ENCODE measurements at places on chromosomes 7 and 10.

- no peak for DNase-seq
Measured at GRCh38 chr7:8585591-8585990, 152.2 kb downstream of the NXPH1 start.

- DNase-seq = no peak
Measured at GRCh38 chr7:139304517-139304916, 36.6 kb upstream of the FMC1 start.

DNA sequence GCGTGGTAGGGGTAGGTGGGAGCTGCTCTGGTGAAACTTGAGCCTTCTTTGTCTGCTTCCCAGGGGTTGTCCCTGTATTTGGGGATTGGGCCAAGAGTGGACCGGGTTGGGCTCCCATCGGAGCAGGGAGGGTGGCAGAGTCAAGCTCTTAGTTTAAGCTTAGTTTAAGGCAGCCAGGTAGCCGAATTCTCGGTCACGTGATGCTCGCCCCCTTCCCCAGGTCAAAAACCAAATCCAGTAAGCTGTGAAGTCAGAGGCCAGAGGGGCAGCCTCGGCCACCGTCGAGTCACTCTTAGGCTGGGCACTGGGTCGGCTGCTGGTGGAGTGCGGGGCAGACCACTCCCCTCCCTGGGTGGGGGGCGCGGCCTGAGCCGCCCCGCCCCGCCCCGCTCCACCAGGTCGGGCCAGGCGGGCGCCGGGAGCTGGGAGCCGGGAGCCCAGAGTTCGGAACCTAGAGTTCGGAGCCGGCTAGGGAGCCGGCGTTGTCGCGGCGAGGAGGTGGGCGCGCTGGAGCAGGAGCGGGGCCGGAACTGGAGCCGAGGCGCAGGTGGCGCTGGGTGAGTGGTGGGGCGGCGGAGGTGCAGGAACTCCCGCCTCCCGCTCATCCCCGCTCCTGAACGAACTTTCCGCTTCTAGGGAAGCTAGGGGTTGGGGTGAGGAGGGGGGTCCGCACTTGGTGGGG lies 2.8 kb upstream of the LZTS2 start:
- no peak for DNase-seq

- DNase-seq = no peak
Measured at GRCh38 chr10:113616244-113617074, 47.4 kb downstream of the NRAP start.

GRCh38 chr10:6020826-6021225 lies 41.3 kb downstream of the IL2RA start:
- DNase-seq = no peak

DNA sequence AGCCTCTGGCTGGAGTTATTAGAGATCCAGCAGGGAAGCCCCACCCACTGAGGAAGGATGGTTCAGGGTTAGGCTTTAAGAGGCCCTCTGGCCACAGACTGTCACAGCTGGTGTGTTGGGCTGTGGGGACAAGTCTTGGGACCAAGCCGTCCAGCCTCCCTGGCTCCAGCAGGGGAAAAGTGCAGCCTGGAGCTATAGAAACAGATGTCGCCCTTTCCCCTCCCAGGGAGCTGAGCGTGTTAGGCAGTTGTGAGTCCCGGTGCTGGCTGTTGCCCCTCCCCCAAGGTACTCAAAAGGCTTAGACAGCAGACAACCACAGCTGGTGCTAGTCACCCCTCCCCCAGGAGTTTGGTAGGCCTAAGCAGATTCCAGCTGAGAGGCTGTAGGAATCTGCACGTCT lies 143.4 kb downstream of the TMEM168 start:
- DNase-seq = no peak

Data from activated T-cell treated with anti-CD3 and anti-CD28 coated beads for 24 hours (primary cell).